ENCODE measurements at places on chromosomes 7 and 10. TPM values are rescaled to one million over a fixed set of nuclear protein-coding genes. Genes with fewer than 3 reads are reported as not detected.

DNA sequence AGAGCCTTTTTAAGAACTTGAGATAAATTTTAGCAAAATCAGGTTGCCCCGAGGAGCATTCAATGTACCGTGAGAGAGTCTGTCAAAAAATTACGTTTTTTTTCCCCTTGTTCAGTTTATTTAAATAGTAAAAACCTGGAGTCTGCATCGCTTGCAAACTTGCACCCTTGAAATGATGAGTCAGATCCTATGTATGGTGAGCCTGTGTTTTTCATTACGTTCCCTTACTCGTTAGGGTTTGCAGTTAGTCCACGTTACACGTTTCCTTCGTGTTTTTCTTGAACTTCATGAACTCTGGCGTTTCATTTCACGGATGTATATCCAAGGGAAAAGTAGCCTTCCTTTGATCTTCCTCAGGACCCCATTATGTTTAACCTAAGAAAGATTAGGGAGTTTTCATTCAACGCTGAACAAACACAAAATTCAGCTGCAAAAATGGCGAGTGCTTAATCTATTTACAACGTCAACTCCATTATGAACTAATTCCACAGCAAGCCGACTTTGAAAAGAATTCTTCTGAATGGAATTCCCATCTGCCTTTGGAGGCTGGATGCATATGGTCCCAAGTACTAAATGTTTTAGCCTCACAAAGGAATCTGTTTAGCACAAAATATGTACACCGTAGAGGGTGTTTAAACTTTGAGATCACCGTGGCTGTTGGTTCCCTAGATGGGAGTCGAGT is 182.4 kb downstream of the MYOF start:
- no peak for DNase-seq

DNA sequence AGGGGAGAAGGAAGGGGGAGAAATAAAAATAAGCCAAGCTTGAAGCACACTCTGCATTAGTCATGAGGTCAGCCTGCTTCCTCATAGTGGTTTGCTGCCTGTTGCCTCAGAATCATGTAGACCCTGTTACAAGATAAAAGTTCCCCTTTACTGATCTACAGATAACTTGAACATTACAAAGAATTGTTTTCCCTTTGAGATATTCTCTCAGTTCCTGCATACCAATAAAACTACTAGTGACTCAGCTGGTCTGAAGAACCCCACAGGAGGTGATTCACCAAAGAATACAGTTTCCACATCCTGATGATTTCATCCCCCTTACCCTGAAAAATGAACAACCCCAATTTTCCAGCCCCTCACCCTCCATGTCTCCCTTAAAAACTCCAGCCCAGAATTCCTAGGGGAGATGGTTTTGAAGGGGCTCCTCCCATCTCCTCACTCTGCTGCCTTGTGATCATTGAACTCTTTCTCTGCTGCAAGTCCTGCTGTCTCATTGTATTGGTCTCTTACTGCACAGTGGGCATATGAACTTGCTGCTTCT is 31.5 kb upstream of the NRP1 start:
- DNase-seq, result no peak

GRCh38 chr10:68982389-68982788 is 6.2 kb upstream of the KIFBP start:
- no peak for DNase-seq

GRCh38 chr7:121369462-121369861 is 26.6 kb downstream of the FAM3C start:
- DNase-seq, result peak; percentile 27

DNA sequence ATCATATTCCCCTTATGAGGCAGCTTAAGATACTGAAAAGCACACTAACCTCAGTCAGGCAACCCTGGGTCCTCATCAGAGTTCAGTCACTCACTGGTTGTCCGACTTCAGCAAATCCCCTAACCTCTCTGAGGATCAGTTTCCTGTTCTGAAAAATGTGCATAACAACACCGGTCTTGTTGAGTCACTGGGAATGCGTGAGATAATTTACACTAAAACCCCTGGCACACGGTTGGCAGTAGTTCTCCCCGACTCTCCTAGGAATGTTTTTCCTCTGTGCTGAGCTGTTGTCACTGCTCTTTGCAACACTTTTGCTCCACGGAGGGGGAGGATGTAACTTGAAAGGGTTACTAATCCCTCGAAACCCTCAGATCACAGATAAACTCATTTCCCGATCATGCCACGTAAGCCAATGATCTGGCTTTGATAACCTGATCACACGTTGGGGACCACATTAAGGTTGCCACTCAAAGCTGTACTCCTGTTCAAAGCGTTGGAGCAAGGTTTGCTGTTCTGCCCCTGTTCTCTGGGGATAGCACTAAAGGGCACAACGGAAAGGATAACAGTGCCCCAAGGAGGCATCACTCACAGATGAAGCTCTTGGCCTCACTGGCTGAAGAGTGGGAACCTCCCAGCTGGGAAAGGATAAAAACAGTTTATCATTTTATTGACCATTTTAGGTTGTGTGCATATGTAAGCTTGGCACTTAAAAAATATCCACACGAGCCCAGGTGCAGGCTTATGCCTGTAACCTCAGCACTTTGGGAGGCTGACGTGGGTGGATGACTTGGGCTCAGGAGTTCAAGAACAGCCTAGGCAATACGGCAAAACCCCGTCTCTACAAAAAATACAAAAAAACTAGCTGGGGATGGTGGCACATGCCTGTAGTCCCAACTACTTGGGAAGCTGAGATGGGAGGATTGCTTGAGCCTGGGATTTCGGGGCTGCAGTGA is 5.0 kb upstream of the RBM17 start:
- no peak for DNase-seq

GRCh38 chr7:105590793-105591192 is 9.5 kb upstream of the EFCAB10 start:
- no peak for DNase-seq

- no peak for DNase-seq
Measured at GRCh38 chr7:157889480-157889879, 552.7 kb downstream of the DNAJB6 start.

COL17A1 gene
- total RNA-seq, result 249 TPM

GRCh38 chr10:71900441-71901180 is 49.6 kb upstream of the PSAP start:
- no peak for DNase-seq

DNA sequence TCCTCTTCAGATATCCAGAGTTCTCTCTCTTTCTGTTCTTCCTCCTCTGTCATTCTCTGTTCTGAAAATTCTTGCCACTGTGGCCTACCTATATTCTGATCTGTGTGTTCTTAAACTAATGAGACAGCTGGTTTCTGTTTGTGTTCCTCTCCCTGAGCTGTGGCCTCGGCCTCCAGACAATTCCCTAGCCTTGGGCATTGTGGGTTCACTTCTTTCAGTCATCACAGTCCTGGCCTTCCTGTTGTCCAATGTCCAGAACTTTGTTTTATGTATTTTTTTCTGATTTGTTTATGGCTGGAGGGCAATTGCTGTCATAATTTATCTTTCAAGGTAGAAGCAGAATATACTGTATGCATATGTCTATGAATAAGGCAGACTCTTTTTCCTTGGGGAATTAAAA is 173.2 kb upstream of the MTPN start:
- no peak for DNase-seq

KLF14 gene
- total RNA-seq, result not detected

Measured in colonic mucosa (tissue), 4 donors.